ENCODE measurements at places on chromosomes 11 and 22. TPM values are rescaled to one million over a fixed set of nuclear protein-coding genes. Genes with fewer than 3 reads are reported as not detected.

GRCh38 chr11:1508491-1508891 is 21.9 kb upstream of the MOB2 start:
- no peak for DNase-seq

- no peak for DNase-seq
Observed at GRCh38 chr22:21074102-21074715, 28.5 kb downstream of the LRRC74B start.

DNA sequence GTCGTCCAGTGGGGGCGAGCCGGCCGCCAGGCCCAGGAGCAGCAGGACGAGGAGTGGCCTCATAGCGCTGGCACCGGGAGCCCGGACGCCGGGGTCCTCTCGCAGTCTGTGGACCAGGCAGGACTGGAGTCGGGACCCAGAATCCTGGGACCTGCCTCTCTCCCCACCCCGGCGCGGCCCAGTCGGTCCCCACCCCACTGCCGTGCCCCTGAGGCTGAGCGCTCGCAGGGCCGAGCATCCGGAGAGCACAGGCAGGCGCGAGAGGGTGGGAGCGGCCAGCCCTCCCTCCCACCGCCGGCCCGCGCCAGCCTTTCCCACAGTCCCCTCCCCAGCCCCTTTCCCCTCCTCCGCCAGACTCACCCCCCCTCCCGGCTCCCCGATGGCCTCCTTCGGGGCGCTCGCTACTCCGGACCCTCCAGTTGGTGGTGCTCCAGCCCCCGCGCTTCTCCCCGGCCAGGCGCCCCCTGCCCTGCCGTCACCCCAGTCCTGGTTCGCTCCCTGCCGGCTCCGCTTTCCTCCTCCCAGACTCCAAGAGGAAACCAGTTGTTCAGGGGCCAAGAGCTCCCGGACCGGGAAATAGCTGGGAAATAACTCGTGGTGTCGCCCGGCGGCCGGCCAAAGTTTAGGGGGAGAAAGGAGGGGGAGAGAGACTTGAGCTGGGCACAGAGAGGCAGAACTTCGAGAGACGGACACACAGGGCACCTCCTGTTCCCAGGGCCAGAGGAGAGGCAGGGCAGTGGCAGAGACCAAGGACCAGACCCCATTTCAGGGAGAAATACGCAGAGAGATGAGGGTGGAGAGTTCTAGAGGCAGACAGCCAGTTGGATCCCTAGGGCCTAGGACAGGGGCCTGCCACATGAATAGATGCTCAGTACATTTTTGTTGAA is at the start of gene C1QTNF5:
TSS of gene C1QTNF5 (minus strand) at position 549 of the 887 bp plus-strand sequence. CDS start at position 63, 486 bp downstream.
- peak; percentile 78 for DNase-seq

- DNase-seq, result no peak
Observed at GRCh38 chr11:34501949-34502348, 11.6 kb downstream of the ELF5 start.

DNA sequence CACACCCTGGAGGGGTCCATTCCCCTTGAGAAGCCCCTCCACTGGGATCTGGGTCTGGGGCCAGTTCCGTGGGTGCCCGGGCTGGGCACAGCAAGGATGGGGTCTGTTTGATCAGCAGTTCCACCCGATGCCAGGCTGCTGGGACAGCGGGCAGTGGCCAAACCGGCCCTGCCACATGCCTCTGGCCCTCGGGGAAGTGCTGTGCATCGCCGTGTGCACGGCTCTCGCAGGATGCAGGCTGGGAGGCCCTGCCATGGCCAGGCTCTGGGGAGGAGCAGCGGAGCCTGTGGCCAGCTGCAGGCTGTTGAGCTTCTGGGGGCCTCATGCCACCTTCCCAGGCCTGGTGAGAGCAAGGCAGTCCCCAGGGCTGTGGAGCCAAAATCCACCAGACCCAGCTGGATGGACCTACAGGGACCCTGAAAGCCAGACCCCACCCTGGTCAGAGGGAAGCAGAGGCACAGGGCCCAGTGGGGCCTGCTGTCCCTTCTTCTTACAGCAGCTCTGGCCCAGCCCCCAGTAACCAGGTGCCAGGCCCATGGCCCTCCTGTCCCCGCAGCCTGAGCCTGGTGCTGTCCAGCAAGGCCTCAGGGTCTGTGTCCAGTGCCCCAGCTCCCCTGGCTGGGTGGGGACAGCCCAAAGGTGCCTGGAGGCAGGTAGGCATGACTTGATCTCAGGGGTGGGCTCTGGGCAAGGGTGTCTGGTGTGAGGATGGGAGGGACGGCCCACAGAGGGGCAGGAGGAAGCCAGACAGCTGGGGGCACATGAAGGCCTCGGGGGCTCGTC is 57.3 kb downstream of the WNT7B start:
- no peak for DNase-seq

GRCh38 chr11:44645827-44646226 is 80.4 kb downstream of the CD82 start:
- DNase-seq, result no peak

GRCh38 chr11:63738720-63739360 is 29.7 kb downstream of the ZFTA start:
- peak; percentile 84 for DNase-seq

DNA sequence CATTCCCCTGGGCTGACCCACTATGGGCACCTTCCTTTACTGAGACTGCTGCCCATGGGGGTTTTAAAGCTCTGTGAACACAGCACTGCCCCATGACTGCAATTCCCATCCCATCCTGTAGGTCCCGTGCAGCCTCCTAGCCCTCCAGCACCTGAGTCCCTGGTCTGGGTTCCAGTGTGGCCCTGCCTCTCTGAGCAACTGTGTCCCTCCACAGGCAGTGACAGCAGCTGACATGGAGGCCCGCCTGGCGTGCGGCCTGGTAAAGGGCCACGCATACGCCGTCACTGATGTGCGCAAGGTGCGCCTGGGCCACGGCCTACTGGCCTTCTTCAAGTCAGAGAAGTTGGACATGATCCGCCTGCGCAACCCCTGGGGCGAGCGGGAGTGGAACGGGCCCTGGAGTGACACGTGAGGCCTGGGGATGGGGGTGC is 12.6 kb downstream of the OMP start:
- no peak for DNase-seq

- no peak for DNase-seq
Observed at GRCh38 chr22:46725096-46725495, 13.0 kb downstream of the CERK start.

- DNase-seq, result no peak
Observed at GRCh38 chr11:134543241-134543640, 131.2 kb upstream of the B3GAT1 start.

DNA sequence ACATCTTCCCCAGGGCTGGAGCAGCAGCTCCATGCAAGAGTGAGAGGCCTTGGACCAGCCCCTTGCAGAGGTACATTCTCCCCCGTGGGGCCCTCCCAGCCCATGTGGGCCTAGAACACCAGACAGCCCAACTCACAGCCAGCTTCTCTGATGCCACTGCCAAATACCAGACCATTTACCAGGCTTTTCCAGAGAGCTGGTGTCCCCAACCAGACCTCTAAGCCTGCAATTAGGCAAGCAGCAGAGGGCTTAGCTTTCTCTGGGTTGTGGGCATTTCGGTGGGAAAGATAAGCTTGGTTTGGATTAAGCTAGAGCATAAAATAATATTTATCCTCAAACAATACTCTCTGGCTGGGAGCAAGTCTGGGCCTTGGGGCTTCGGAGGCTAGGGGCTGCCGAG is 75.6 kb downstream of the TP53I11 start:
- no peak for DNase-seq

- peak; percentile 55 for DNase-seq
Observed at GRCh38 chr22:35638410-35638809, 9.8 kb upstream of the APOL6 start.

DNA sequence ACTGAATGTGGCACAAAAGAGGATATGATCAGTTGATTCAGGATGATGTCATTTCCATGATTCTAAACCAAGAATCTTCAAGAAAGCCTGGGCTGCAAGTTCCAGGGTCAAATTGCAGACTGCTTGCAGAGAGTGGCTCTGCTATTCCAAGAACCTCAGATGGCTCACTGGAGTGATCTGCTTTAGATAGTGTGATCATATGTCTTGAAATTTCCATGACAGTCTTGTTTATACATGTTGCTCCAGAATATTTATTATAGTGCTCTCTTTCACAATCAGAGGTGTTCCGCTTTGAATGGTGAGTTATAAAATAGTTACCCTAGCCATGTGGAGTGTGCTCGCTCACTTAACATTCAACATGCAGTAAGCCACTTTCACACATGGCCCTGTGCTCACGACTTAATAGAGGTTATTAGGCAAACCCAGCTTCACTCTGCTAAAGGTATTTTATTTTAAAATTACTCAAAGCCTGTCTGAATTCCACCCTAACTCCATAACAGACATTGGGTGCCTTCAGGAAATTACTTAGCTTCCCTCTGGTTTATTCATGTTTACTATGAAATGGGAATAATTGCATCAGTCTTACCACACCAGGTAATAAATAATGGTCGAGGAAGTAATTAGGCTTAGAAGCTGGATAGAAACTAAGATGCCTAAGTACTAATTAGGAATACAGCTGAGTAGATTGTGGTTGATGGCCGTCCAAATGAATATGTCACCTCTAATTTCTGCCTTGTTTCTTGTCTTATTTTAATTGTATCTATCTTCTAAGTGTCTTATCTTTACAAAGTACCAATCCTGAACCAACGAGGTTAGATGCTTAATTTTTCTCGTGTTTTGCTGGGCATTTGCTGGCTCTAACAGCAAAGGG is 187.9 kb downstream of the ETS1 start:
- peak; percentile 32 for DNase-seq

- no peak for DNase-seq
Observed at GRCh38 chr11:79956061-79956460, 515.2 kb upstream of the TENM4 start.

DNA sequence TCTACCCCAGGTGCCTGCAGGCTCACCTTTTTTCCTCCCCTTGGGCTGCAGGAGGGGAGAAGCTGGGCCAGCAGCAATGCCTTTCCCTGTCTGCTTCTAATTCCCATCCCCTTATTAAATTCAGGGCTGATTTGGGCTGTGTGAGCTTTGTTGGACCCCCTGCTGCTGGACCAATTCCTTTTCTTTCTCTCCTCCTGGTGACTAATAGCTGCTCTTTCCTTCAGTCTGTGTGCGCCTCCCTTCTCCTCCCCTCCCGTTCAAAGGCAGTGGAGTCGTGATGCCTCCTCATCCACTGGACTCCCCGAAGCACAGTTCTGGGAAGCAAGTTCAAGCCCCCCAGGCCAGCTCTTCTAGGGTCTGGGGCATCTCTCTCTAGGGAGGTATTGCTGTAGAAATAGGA is 567.9 kb upstream of the CADM1 start:
- no peak for DNase-seq

GRCh38 chr22:50488886-50489285 is 2.2 kb downstream of the MIOX start:
- DNase-seq, result no peak

The SLC22A12 gene
- polyA plus RNA-seq, result not detected

The FGF4 gene
- polyA plus RNA-seq, result not detected

The GVQW3 gene
- 1.9 TPM for polyA plus RNA-seq

The BLID gene
- polyA plus RNA-seq, result 0.99 TPM

The KCNK4 gene
- not detected for polyA plus RNA-seq
